ENCODE measurements at places on chromosomes 3 and 15.

GRCh38 chr3:141789281-141789680 is 26.1 kb downstream of the GRK7 start:
- no peak for DNase-seq

GRCh38 chr3:20878691-20879090 is 692.7 kb upstream of the SGO1 start:
- DNase-seq = no peak

- DNase-seq = no peak
Measured at GRCh38 chr3:66655044-66655443, 154.2 kb upstream of the LRIG1 start.

DNA sequence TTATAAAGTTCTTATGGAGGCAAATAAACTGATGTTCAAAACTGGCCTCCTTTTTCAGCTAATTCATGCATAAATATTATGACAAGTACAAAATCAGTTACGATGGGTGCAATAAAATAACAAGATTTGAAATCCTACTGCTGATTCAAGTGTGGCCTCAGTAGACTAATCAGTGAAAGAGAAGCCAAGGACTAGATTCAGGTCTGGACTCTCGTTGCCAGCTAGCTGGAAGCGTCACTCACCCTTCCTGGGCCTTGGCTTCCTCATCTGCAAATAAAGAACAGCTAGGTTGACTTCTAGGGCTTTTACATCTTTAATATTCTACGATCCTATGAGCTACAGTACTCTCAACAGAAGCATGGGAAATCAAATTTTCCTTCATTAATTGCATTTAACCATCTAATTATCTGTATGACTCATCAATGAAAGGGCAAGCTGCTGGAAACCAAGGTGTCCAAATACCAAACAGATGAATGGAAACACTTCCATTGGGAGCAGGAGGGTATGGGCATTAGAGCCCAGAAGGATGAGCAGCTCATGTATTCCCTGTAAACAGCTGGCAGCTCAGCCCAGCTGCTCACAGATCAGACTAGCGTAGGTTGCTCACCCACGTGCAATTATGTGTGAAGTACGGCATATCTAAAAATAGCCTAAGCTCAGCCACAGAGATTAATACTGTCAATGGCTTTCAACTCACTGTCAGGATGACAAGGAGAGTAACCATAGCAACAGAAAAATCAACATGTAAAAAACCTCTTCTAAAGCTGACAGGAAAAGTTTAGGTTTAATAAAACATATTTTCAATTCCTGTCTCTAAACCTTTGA is 294.8 kb downstream of the PLCL2 start:
- no peak for DNase-seq

DNA sequence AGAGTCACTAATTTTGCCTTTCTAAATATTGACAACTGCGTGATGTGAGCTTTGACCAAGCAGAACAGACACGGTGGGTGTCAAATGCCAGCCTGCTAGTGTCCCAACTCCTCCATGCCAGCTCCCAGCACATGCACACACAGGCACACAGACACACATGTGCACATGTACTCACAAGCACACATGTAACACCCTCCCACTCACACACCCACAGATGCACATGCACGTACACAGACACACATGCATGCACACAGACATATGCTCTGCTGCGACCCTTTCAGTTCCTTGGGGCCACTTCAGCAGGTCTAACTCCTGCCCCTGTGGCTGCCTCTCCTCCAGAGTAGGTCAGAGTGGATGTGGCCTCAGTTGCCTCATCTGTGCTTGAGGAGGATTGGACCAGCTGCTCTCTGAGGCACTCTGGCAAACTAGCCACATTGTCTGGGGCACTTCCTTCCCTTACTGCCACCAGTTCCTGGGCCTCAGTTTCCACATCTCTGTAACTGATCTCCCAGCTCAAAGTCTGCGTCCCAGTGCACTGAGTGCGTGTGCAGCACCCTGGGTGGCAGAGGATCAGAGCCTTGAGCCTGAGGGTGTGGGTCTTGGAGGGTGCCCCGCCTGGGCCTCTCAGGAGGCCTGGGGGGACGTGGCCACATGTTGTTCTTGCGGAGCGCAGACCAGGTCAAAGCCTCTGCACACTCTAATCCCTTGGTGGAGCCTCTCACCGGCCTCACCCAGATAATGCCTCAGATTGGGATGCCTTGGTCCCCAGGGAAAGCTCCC is 55.0 kb upstream of the PRR23E start:
- DNase-seq = no peak

GRCh38 chr3:195285372-195285771 is 14.4 kb upstream of the XXYLT1 start:
- DNase-seq = no peak

DNA sequence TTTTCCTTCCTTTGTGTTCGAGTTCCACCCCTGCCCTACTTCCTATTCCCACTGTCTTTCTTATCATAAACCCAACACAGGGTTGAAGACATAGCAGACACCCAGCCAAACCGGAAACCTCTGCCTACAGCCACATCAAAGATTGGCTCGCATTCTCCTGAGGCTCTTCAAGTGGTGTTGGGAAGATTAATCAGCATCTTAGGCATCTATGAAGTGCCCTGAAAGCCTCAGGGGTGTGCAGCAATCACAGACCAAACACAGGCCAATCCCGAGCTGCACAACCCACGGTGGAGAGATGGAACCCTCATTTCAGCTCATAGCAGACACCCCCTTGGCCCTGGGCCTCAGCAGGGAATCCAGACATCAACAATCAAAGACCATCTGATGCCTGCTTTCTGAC is 255.9 kb downstream of the XXYLT1 start:
- DNase-seq = no peak

GRCh38 chr3:49217688-49218470 is 46.5 kb downstream of the KLHDC8B start:
- DNase-seq = no peak

DNA sequence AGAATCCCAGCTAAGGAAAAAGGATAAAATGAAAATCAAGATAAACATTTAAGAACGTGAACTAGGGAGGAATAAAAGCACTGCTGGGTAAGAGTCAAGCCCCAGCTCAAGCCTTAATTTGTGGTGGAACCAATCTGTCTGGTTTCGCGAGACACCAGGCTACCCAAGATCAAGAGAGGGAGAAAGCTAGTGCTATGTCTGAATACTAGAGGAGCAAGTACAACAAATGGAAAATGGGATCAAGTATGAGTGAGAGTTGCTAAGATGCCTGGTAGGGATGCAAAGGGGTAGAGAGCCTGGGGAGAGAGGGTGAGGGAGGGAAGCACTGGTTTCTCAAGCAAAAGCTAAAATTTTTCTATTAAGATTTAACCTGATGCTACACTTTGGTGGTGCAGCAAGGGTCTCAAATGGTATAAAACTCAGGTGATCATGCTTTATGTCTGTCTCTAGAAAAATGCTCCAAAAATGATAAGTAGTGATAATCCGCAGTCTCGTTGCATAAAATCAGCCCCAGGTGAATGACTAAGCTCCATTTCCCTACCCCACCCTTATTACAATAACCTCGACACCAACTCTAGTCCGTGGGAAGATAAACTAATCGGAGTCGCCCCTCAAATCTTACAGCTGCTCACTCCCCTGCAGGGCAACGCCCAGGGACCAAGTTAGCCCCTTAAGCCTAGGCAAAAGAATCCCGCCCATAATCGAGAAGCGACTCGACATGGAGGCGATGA is 1.7 kb upstream of the SETD5 start:
- no peak for DNase-seq

GRCh38 chr3:200758-201325 is 4.3 kb downstream of the CHL1 start:
- DNase-seq = no peak

DNA sequence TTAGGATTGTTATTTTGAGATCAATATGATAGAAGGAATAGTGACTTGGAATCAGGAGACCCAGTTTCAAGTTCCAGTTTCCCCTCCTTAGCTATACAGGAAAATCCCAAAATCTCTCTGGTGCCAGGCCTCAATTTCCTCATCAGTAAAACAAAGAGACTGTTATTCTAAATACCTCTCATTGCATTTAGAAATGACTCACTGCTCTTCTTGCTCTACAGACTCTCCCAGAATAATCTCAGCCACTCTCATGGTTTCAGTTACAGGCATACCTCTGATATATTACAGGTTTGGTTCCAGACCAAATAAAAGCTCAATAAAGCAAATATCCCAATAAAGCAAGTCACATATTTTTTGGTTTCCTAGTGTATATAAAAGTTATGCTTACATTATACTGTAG is 28.3 kb downstream of the IMPG2 start:
- no peak for DNase-seq

DNA sequence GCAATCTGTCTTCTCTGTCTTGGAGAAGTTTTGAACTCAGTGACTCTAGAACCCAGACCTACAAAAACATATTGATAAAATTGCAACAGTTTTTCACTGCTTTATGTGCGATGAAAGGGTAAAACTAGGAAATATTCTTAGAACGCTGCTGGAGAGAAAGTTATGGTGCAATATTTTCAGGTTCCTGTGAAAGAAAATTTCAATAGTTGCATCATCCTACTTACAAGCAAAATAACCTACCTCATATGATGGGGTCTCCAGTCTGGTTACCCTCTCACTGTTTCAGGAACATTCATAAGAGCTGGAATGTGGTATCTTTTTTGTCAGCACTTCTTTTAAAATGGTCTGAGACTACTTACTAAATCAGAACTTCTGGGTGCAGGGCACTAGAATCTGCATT is 27.1 kb downstream of the GATM start:
- DNase-seq = no peak

DNA sequence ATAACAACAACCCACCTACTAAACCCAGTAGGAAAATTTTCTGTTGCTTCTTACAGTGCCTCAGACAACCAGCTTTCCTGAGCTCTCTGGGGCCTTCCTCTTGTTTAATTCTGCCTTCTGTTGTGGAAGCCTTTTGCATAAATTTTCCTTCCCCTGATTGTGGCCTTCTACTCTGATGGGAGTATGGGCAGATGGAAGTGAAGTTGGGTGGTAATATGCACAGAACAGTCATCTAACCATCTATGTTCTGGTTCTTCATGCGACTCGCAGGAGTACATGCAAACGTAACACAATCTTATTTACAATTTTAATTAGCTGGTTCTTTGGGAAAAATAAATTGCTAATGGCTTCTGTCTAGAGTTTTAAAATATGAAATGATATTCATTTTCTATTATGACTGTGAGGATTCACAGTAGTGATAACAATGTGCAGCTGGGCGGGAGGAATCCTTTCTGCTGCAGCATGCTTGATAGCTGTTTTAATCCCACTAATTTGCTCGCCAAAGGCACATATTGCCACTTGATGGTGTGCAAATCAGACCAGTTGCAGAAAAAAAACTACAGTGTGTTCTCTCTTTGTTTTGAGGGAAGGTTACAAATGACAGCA is 311.5 kb upstream of the ROPN1 start:
- DNase-seq = no peak

- no peak for DNase-seq
Measured at GRCh38 chr3:129289201-129289921, 10.7 kb downstream of the HMCES start.

- no peak for DNase-seq
Measured at GRCh38 chr3:164174059-164174458, 904.2 kb downstream of the SI start.

DNA sequence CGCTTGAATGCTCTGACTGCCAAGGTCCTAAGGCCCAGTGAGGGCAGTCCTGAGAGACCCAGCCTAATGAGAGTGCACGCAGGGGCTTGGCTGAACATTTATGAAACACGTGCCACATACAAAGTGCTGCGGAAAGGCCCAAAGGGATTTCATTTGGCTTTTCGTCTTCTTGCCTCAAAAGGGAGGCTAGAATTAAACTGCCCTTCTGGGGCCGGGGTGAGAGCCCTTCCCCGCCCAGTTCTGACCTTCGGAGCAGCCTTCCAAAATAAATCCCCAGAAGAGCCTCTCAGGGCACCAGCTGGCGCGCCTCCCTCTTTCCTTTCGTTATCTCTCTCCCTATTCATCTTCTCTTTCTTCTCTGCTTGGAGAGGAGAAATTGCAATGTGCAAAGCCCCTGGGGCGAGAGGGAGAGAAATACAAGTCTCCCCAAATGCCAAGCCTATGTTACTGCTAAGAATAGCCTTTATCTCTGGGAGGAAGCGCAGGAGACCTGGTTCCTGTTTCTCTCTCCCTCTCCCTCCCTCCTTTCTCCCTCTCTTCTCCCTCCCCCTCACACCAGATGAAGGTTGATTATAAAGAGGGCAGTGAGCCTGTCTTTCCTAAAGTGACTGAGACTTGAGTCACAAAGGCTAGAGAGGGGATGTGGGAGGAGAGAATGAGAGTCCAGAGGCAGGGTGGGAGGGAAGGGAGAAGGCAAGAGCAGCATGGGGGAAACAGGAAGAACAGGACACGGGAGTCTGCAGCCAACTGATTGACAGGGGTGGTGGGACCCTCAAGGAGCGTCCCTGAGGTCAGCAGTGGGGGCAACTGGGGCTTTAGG is 36.7 kb upstream of the NDUFB4 start:
- peak; percentile 40 for DNase-seq

- peak; percentile 81 for DNase-seq
Measured at GRCh38 chr15:51776952-51777569, 25.7 kb downstream of the TMOD2 start.

DNA sequence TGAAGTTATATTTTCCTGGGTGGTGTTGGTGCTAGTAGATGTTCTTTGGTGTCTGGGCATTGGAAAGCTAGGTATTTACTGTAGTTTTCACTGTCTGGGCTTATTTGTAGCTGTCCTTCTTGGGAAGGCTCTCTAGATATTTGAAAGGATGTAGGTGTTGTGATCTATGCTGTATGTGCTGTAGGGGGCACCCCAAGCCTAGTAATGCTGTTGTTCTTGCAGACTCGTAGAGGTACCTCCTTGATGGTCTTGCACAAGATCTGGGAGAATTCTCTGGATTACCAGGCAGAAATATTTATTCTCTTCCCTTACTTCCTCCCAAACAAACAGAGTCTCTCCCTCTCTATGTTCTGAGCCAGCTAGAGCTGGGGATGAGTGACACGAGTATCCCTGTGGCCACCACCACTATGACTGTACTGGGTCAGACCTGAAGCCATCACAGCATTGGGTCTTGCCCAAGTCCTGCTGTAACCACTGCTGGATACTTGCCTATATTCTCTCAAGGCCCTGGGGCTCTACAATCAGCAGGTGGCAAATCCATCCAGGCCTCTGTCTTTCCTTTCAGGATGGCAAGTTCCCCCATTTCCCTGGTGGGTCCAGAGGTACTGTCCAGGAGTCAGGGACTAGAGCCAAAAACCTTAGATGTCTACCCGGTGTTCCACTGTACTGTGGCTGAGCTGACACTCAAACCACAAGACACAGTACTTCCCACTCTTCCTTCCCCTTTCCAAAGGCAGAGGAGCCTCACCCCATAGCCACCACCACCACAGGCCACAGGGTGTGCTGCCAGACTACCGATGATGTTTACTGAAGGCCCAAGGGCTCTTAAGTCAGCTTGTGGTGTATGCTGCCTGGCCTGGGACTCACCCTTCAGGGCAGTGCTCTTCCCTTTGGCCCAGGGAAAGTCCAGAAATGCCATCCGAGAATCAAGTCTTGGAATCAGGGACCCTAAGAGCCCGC is 195.2 kb upstream of the DPPA4 start:
- DNase-seq = no peak

GRCh38 chr15:85172846-85173490 is 191.3 kb downstream of the PDE8A start:
- no peak for DNase-seq

- DNase-seq = no peak
Measured at GRCh38 chr3:107651782-107652181, 129.0 kb downstream of the BBX start.

GRCh38 chr3:66198437-66199088 is 22.2 kb upstream of the SLC25A26 start:
- DNase-seq = no peak
